Hematopoietic multipotent progenitor cell treated with erythropoietin and hydrocortisone succinate and interleukin-3 and kit ligand, for 8 days (in vitro differentiated cells): ENCODE measurements at places on chromosomes 3 and 15.

GRCh38 chr3:157285966-157286365 is 126.0 kb upstream of the CCNL1 start:
- no peak for DNase-seq

- no peak for DNase-seq
Observed at GRCh38 chr3:113058188-113058587, 67.4 kb downstream of the GTPBP8 start.

DNA sequence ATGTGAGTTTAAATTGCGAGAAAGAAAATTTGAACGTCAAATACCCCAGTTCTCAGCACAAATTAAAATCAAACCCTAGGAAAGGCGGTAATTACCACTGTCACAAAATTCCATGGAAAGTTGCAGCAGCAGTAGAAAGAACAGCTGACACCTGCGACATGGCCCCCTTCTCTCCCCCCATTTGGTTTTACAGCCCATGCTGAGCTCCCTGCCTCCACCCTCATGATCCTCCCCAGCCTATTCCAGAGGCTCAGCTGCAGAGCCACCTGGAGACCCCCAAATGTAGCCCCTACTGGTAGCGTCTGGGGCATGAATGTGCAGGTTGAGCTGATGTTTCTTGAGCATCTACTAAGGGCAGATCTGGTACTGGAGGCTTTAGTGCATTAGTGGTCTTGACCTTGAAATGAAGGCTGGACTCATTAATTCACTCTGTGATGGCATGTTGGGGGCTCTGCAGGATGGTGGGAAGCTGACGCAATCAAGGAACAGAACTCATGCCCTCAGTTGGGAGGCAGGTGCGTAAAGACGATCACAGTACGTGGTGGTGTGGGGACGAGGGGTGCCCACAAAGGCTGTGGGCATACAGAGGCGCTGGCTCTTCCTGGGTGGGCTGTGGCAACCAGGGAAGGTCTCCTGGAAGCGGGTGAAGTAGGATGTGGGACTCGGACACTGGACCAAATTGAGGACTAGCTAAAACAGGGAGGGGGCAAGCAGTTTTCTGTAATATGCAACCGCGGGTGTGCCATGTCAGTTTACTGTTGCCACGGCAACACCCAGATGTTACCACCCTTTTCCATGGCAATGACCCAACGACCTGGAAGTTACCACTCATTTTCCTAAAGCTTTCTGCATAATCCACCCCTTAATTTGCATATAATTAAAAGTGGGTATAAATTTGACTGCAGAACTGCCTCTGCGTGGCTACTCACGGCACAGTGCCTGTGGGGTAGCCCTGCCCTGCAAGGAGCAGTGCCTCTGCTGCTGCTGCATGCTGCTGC is 39.8 kb downstream of the PRKCD start:
- DNase-seq = peak; percentile 12

DNA sequence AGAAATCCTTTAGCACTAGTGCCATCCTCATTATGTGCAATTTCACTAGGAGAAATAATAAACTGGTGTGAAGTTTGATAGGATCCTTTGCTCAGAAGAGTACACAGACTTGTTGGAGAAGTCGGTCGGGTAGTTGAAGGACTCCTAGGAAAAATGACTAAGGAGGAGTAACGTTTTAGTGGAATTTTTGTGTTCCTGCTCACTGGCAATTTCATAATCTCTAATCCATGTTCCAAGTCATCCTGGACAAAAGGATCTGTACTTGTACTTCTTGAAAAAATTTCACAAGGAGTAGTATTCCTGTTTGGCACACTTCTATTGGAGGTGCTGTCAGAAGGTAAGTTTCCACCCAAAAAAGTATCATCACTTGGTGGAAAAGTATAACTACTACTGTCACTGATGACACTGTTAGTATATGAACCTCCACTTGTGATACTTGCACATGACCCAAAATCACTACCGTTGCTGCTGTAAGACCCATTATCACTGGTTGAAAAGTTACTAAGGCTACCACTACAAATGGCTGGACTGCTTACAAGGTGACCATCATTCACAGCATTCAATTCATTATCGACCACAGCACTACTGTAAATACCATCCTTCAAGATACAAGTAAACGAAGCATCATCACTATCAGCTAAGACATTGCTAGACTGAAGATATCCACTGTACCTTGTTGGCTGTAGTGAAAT is 77.4 kb downstream of the NEDD4 start:
- no peak for DNase-seq

GRCh38 chr3:74129056-74129455 is 485.4 kb downstream of the CNTN3 start:
- DNase-seq = no peak

- DNase-seq = no peak
Observed at GRCh38 chr3:33119891-33120290, 6.1 kb downstream of the CRTAP start.

GRCh38 chr3:25775936-25776335 is 7.3 kb downstream of the NGLY1 start:
- DNase-seq = no peak

- DNase-seq = no peak
Observed at GRCh38 chr3:69791106-69791505, 51.8 kb downstream of the MITF start.

DNA sequence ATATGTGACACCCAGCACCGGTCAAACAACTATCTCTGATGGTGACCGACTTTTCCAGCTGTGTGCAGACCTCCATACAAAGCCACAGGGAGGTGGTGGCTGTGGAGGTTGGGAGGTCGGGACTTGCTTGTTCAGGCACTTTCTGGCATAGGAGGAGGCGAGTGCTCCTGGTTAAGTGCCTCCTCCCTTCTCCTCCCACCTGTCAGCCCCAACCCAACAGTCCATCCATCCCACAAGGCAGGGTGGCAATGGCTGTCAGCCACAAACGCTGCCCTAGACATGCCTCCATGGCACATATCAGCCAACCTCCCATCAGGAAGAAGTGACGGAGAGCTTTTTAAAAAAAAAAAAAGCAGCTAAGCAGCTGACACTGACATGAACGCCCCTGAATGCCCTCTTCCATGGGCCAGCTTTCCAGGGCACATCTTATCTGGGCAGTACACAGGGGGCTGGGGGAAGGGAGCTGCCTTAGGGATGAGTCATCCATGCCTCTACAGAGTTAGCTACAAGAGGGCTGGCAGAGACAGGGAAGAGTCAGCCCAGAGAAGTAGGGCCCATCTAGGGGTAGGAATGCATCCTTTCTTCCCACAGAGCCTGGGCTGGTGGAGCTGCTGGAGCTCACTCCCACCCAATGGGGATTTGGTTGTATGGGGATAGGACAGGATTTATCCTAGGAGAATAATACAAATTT is 41.2 kb downstream of the CCDC12 start:
- DNase-seq = peak; percentile 91

DNA sequence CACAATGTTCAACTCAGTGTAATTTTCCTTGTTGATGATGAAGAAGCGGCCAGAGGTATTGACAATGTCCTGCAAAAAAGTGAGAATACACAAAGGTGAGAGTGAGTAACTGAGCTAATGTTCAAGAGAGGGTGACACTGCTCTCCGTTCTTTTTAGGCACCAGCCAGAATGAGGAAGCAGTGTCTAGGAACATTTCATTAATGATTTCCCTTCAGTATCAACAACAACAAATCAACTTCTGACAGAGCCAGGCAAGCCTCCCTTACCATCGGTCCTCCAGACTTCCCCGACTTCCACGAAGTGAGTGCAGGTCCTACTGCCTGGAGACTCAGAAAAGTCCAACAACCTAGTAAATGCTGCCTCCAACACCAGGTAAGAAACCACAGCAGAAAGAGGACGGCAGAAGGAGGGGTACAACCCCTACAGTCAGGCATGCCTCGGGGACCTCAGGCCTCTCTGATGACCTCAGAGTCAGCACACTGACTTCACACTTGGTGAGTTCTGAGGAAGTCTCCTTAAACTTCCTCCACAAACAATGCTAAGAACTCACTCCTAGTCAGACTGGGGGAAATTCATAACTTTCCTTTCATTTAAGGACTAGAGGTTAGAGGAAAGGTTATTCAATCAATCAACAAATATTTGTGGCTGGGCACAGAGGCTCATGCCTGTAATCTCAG is 62.7 kb downstream of the NPTN start:
- DNase-seq = no peak

DNA sequence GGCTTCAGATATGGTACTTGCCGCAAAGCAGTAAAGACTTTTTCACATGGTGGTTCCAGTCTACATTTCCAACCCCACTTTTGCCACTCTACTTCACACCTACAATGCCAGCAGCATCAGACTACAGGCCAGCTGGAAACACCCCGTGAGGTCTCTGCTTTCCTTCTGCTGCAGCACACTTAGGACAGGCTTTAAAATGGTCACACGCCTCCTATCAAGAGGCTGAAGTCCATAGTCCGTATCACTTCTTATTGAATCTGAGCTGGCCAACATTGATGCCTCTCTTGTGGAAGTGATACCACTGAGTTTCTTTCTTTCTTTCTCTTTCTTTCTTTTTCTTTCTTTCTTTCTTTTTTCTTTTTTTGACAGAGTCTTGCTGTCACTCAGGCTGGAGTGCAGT is 59.8 kb downstream of the ZNF860 start:
- no peak for DNase-seq

DNA sequence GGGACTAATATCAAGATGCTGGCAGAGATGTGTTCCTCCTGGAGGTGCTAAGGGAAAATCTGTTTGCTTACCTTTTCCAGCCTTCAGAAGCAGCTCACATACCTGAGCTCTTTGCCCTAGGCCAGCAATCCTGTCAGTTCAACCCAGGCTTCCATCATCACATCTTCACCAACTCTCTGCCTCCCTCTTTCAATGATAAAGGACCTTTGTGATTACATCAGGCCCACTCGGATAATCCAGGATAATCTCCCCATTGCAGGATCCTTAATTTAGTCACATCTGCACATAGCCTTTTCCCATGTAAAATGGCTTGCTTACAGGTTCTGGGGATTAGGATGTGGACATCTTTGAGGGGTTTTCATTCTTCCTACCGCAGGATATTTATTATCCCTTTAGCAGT is 58.3 kb downstream of the NSUN3 start:
- DNase-seq = no peak

DNA sequence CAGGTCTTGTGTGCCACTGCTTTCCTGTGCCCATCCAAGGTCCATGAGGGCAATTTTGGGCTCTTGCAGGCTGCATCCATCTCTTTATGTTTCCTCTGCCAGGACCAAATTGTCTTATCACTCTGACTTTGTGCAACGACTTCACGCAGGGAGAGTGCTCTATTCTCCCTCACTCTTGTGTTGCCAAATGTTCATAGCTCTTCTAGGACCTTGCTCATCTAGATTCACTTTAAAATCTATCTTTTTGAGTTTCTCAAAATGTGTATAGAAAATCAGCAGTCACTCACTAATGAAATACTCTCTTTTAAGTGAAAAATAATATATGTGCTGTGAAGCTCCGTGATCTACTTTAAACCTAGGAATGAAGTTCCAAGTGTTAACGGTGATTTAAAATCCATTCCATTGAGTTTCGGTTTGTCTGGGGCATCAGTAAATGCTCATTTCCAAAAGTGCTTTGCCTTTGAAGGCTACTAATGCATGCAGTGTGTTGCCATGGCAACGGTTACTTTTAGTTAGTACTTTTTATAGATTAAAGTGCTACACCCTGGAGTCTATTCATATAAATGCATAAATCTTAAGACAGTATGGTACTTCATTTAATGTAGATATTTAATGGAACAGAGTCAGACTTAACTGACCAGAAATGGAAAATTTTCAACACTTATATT is 46.6 kb upstream of the GOLGA8J start:
- DNase-seq = no peak

- DNase-seq = peak; percentile 74
Observed at GRCh38 chr15:68553994-68554720, 24.6 kb upstream of the CORO2B start.

DNA sequence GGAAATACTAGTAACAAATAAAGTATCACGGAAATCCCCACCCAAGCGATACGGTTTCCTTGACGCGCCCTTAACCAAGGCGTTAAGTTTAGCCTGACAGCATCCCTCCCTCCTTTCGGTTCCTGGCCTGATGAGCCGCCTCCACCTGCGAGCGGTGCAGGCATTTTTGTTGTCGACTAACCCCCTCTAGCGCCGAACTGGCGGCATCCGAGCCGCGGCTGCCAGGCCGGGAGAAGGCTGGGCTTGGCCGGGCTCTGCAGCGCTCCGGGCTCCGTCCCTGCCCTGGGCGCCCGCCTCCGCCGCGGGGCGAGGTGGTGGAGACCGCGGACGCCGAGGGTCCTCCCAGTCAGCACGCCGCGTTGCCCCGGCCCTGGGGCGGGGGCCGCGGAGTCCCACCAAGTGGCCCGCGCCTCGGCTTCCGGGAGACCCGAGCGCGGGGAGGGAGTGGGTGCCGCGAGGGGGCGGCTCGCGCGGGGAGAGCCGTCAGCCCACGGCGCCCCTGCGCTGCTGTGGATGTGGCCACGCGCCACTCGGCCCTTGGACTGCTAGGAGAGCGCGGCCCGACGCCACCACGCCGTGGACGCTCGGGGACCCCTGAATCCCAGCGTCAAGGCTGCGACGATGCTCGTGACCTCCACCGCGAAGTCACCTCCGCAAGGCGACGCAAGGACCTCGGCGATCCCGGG is 1.1 kb upstream of the EPHA6 start:
- DNase-seq = peak; percentile 63

GRCh38 chr15:37143351-37143750 is 43.0 kb upstream of the MEIS2 start:
- no peak for DNase-seq

- no peak for DNase-seq
Observed at GRCh38 chr3:60829058-60829457, 422.2 kb downstream of the FHIT start.

GRCh38 chr3:153349108-153349499 is 187.1 kb downstream of the RAP2B start:
- DNase-seq = no peak

- DNase-seq = no peak
Observed at GRCh38 chr3:194632226-194632808, 902 bp downstream of the TMEM44 start.

DNA sequence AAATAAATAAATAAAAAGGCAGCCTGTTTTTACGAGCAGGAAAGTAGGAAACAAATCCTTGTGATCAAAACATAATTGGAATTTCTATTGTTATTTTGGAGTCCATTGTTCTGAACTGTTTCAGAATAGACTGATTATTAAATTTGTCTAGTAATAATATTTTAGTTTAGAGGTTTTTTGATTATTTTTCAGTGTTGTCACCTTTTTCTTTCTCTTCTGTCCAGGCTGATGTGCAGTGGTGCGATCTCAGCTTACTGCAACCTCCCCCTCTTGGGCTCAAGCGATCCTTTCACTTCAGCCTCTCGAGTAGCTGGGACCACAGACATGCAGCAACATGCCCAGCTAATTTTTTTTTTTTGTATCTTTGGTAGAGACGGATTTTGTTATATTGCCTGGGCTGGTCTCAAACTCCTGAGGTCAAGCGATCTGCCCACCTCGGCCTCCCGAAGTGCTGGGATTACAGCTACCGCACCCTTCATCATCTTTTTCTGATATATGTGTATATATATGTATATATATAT is 38.0 kb downstream of the KAT2B start:
- DNase-seq = no peak

DNA sequence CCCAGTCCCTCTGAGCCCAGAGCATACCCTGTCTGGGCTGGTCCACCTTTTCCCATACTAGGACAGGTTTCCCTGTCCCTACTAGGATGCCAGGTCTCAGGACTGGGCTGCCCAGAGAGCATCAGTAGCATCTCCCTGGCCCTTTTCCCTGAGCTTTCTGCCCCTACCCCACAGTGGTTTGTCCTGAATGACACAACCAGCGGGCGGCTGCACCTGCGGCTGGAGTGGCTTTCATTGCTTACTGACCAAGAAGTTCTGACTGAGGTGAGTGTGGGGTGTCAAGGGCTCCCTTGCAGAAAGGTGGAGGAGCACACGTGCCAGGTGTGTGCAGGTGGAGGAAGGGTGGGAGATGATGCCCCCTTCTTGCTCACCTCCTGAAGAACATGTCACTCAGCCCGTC is 33.5 kb downstream of the ESYT3 start:
- no peak for DNase-seq
